ENCODE measurements at places on chromosomes 2 and 18.
A peak's percentile ranks its signal among the peaks of the same experiment; 100 is the strongest.

- no peak overlapping the region for H3K4me3 ChIP-seq
- no peak for ATAC-seq
- no peak overlapping the region for H3K27ac ChIP-seq
- no peaks in the 10 kb centered on the region for H3K36me3 ChIP-seq
Measured at GRCh38 chr2:137764646-137765045, 199.6 kb upstream of the HNMT start.

DNA sequence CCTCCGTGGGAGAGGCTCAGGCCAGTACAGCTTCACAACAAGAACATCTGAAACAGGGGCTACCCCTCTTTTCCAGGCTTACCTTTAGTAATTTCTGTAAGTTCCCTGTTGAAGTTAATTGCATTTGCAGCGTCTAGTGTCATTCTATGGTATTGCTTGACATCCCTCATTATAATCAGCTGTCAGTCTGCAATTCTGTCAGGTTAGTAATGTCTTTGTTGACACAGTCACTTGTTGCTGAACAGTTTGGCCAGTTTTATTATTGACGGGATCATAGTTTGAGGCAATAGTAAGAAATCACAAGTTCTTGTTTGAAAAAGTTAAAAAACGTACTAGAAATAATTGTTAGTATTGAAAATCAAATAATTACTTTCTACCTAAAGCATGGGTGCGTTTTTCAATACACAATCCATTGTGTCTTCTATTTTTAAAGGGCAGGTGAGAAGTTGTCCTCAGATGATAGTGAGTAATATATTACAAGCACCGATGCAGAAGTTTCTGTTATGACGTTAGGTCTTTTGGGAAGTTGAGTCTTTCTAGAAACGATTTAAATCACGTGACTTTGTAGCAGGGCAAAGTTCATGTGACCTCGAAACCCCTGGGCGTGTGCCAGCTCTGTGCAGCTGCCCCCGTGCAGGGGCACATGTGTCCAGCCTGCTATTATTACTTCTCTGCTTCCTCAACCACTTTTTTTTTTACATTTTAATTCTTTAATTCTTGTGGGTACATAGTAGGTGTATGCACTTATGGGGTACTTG is 49.5 kb upstream of the MBP start:
- H3K4me3 ChIP-seq, result no peak overlapping the region
- no peaks in the 10 kb centered on the region for H3K27me3 ChIP-seq
- H3K27ac ChIP-seq, result no peak overlapping the region
- H3K36me3 ChIP-seq, result no peaks in the 10 kb centered on the region
- H3K4me1 ChIP-seq, result no peaks in the 10 kb centered on the region
- no peak for ATAC-seq

DNA sequence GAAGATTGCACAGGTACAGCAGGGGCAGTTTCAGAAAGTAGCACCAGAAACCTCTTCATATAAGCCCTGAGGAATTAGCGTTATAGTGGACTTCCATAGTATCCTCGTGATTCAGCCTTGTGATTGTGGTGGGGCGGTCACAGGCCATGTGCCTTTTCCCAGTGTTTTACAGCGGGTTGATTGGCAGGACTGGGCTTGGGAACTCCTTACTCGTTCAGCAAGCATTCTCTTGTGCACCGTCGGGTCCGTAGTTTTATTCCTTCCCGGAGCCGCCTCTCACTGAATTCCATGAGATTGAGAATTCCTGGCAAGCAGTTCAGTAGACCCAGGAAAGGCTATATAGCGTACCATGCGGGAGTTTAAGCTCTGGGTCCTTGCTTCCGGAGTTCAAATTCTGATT is 5.2 kb downstream of the COPS8 start:
- H3K4me1 ChIP-seq, result no peaks in the 10 kb centered on the region
- ATAC-seq, result no peak
- H3K36me3 ChIP-seq, result peaks cover 80% of the 10 kb centered on the region

GRCh38 chr2:9765611-9766531 is 77.4 kb upstream of the TAF1B start:
- ATAC-seq, result no peak
- H3K4me3 ChIP-seq, result no peak overlapping the region
- peaks cover 5% of the 10 kb centered on the region for H3K36me3 ChIP-seq
- H3K27me3 ChIP-seq, result no peaks in the 10 kb centered on the region
- H3K4me1 ChIP-seq, result peaks cover 38% of the 10 kb centered on the region

DNA sequence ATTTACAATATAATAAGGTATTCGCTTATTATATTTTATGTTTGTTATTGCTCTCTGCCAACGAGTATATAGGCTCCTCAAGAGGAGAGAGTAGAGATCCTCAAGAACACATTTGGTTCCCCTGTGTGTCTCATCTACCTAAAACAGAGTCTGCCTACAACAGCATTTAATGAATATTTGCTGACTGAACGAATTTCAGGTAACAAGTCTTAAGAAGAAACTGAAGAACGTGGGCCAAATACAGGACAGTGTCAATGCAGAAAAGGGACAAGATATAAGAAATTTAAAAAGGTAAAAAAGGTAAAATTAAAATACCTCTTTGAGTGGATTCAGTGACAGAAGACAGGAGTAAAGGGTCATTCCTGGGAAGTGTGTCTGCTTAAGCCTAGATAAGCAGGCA is 129.2 kb downstream of the HNMT start:
- no peak for ATAC-seq
- H3K4me3 ChIP-seq, result no peak overlapping the region
- no peaks in the 10 kb centered on the region for H3K36me3 ChIP-seq
- no peaks in the 10 kb centered on the region for H3K4me1 ChIP-seq
- H3K27me3 ChIP-seq, result peaks cover 3% of the 10 kb centered on the region

DNA sequence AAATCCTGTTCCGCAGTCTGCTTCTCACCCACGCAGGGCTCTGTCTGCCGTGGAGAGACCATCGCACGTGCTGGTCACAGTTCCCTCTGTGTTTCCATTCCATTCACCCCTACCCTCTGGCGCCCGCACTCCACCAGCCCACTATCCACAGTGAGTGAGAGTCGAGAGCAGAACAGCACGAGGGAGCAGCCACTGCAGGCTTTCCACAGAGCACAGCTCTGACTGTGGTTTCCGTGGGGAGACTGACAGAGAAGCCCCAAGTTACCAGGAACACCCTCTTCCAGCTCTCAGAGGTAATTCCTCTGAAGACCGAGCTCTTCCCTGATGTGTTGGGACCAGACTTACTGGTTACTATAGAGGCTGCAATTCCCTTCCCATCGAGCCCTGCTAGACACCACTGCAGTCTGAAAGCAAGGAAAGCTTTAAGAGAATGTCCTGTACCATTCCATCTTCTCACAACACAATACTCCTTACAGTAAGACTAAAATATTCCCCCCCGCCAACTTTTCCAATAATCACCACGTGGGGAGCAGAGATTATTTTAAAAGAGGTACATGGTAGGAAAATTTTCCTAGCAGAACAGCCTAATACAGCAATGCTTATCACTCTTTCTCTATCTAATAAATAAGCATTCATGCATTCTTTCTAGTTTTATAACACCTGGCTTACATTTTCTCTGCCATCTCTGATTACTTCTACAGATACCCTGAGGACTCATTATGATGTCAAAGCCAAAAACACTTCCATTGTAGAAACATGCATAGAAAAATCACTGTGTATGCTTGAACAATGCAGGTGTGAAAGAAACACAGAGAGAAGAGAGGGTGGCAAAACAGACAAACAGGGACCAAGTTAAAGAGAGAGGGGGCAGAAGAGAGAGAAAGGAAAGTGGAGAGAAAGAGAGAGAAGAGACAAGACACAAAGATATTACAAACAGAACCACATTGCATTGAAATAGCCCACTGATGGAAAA is 4.7 kb downstream of the MYT1L start:
- no peaks in the 10 kb centered on the region for H3K4me1 ChIP-seq
- H3K27ac ChIP-seq, result no peak overlapping the region
- no peak overlapping the region for H3K4me3 ChIP-seq
- H3K27me3 ChIP-seq, result peaks cover 3% of the 10 kb centered on the region

GRCh38 chr2:30325600-30326328 is 94.4 kb downstream of the LBH start:
- peak overlapping the region; percentile 82 for H3K27ac ChIP-seq
- H3K4me1 ChIP-seq, result peaks cover 3% of the 10 kb centered on the region
- H3K27me3 ChIP-seq, result no peaks in the 10 kb centered on the region
- H3K36me3 ChIP-seq, result no peaks in the 10 kb centered on the region
- peak; percentile 67 for ATAC-seq

DNA sequence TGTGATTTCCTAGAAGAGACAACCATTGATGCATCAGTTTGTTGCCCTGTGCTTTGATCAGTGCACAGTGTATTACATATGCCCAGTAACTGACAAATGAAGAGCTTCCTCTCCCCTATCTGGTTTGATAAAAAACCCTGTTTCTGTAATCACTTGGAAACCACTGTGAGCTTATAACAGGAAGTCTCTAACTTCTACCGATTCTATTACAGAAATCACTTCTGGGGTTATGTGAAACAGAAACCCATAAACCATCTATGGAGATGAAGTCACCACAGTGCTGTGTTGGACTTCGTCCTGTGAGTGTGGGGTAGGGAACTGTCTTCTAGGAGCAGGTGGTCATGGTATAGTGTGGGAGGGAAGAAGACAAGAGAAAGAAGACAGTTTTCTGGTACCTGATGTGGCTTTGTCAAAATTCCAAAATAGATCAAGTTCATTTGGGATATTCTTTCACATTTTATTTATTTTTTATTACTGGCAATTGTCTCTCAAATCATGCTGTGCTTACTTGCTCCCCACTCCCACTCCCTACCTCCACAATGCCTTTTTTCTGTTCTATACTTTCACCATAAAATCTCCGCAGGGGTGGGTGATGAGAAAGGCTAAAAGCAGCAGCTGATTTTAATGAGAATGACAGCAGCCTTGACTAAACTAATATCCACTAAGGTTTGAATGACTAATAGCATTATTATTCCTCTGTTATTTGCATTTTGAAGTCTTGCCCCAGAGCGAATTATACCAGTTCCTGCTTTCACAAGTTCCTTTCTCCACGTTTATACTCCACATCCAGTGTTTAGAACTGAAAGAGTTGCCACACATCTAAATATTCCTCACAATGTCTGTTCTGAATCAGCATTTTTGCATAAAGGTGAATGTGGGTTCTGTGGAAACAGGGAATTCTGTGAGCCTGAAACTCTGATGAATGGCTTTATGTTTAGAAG is 41.7 kb upstream of the RND3 start:
- H3K4me3 ChIP-seq, result no peak overlapping the region
- peak; percentile 12 for ATAC-seq
- H3K27me3 ChIP-seq, result peaks cover 3% of the 10 kb centered on the region
- no peak overlapping the region for H3K27ac ChIP-seq
